ENCODE measurements at places on chromosomes 6 and 20. TPM values are rescaled to one million over a fixed set of nuclear protein-coding genes. Genes with fewer than 3 reads are reported as not detected.

PEDS1 gene
- 9.1 TPM for total RNA-seq

EDN3 gene
- 9.9 TPM for total RNA-seq

FAM83C gene
- total RNA-seq = not detected

ACSS1 gene
- 73.8 TPM for total RNA-seq

ANKRD66 gene
- total RNA-seq = not detected

HLA-DQB1 gene
- total RNA-seq = 0.78 TPM

LY6G6D gene
- not detected for total RNA-seq

MYT1 gene
- not detected for total RNA-seq

DNA sequence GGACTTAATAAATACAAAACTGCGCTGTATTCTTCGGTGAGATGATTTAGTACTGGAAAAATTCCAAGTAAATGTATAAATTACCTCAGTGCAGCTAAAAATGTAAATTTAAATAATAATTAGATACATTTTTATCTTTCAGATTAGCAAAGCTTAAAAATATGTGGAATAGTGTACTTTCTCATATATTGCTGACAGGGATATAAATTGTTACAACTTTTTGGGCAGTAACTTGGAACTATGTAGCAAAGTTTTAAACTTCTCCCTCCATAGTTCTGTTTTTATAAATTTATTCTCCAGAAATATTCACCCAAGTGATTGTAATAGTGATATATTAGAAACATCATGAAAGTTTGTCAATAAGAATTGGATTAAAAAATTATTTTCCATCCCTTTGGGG is 384.6 kb upstream of the CITED2 start:
- H3K4me3 ChIP-seq = no peak overlapping the region
- DNase-seq = no peak
- no peaks in the 10 kb centered on the region for H3K36me3 ChIP-seq
- peaks cover 13% of the 10 kb centered on the region for H3K4me1 ChIP-seq

- H3K36me3 ChIP-seq = no peaks in the 10 kb centered on the region
- no peak for DNase-seq
- H3K4me3 ChIP-seq = no peak overlapping the region
- no peak overlapping the region for H3K27ac ChIP-seq
Measured at GRCh38 chr6:140438346-140438735, 1063.9 kb upstream of the CITED2 start.

DNA sequence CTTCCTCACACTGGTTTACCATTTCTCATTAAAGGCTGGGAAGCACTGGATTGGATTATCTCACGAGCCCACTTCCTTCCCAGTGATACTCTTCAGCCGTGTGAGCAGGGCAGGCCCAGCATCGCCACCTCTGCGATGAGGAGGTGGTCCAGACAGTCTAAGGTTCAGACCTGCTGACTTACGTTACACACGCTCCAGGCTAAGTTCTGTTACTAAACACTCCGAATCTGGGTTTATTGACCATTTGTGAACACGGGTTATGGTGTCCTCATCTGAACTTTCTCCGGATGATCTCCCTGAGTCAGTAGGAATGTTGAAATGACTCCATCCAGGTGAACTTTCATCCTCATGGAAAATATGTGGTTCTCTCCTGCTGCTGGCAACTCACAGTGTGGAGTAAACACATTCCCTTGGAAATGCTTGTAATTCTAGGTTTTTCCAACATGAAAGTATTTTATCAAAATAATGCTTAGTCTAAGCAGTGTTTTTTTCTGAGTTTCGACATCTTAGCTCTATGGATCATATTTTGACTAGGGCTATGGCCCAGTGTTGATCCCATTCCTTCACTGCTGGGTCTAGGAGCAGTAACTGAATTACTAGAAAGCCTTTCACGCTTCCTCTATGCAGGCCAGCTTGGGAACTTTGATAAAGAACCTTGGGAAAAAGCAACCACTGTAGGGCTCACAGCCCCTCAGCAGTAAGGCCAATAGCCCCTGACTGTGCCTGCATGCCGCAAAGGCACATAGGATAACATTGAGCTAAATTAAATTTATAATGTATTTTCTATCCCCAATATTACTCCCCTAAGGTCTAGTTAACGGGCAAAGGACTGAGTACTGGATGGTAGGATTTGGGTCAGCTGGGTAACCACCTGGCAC is 37.7 kb upstream of the PXDC1 start:
- no peaks in the 10 kb centered on the region for H3K36me3 ChIP-seq
- H3K27me3 ChIP-seq = no peaks in the 10 kb centered on the region
- H3K27ac ChIP-seq = no peak overlapping the region
- no peak for DNase-seq
- H3K4me3 ChIP-seq = no peak overlapping the region
- H3K4me1 ChIP-seq = no peaks in the 10 kb centered on the region

DNA sequence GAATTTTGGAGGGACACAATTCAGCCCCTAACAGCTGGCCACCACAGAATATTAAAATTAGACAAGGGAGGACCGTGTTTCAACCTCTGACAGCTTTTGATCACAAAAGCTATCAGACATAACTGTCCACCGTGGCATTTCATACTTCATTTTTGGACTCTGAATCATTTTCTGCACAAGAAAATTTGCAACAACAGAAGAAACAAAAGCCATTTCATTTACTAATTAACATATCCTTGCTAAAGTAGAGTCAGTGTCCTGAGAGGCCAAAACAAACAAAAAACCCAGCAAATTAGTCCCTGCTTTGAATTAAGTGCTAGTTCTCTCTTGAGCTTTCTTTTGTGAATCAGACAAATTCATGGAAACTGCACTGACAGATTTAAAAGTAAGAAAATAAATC is 17.6 kb upstream of the COL12A1 start:
- peaks cover 11% of the 10 kb centered on the region for H3K4me1 ChIP-seq
- no peak overlapping the region for H3K4me3 ChIP-seq
- H3K36me3 ChIP-seq = no peaks in the 10 kb centered on the region
- DNase-seq = no peak
- H3K27ac ChIP-seq = no peak overlapping the region

- no peak overlapping the region for H3K27ac ChIP-seq
- no peak for DNase-seq
- no peak overlapping the region for H3K4me3 ChIP-seq
- no peaks in the 10 kb centered on the region for H3K4me1 ChIP-seq
- H3K27me3 ChIP-seq = no peaks in the 10 kb centered on the region
Measured at GRCh38 chr6:105783333-105783935, 302.7 kb upstream of the PRDM1 start.

GRCh38 chr20:4748847-4749246 is 27.1 kb downstream of the PRND start:
- H3K4me1 ChIP-seq = no peaks in the 10 kb centered on the region
- no peak overlapping the region for H3K4me3 ChIP-seq
- no peaks in the 10 kb centered on the region for H3K27me3 ChIP-seq
- H3K27ac ChIP-seq = no peak overlapping the region
- H3K36me3 ChIP-seq = no peaks in the 10 kb centered on the region

DNA sequence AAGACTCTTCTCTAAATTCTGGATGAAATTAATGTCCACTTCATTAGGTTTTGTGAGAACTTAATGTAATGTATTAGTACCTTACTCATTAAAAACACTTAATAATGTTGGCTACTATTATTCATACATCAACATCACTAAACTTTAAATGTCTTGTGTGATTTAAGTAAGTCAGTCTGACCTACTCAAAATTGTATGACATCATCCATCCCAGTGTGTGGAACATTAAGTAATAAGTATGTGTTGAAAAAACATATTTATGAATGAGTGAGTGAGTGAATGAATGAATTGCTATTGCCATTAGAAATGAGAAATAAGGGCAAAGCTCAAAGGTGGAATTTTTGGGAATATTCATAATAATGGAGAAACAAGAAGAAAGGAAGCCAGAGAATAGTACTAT is 285.8 kb downstream of the HTR1B start:
- no peak overlapping the region for H3K27ac ChIP-seq
- no peaks in the 10 kb centered on the region for H3K4me1 ChIP-seq
- H3K36me3 ChIP-seq = no peaks in the 10 kb centered on the region

- DNase-seq = no peak
- H3K36me3 ChIP-seq = no peaks in the 10 kb centered on the region
- no peak overlapping the region for H3K4me3 ChIP-seq
- H3K27me3 ChIP-seq = no peaks in the 10 kb centered on the region
- H3K4me1 ChIP-seq = no peaks in the 10 kb centered on the region
Measured at GRCh38 chr6:90078513-90079289, 184.4 kb downstream of the GJA10 start.

- no peak overlapping the region for H3K27ac ChIP-seq
- H3K4me3 ChIP-seq = no peak overlapping the region
- DNase-seq = no peak
Measured at GRCh38 chr20:46046588-46047310, 17.7 kb downstream of the SLC12A5 start.

GRCh38 chr6:152270301-152270925 is 366.7 kb downstream of the SYNE1 start:
- H3K27ac ChIP-seq = no peak overlapping the region
- no peaks in the 10 kb centered on the region for H3K36me3 ChIP-seq
- no peak for DNase-seq
- peaks cover 29% of the 10 kb centered on the region for H3K4me1 ChIP-seq

- no peak within 1 kb of the TSS for H3K27ac ChIP-seq
- H3K4me1 ChIP-seq = peaks cover 8% of the 10 kb centered on the region
- H3K36me3 ChIP-seq = no peaks in the 10 kb centered on the region
- no peaks in the 10 kb centered on the region for H3K27me3 ChIP-seq
Measured at GRCh38 chr6:105179244-105180065, at the start of gene POPDC3. TSS of gene POPDC3 (minus strand) at chr6:105180014. CDS start at chr6:105161909, 18,105 bp downstream.

- H3K27ac ChIP-seq = no peak overlapping the region
- no peak overlapping the region for H3K4me3 ChIP-seq
- DNase-seq = no peak
- no peaks in the 10 kb centered on the region for H3K27me3 ChIP-seq
- H3K36me3 ChIP-seq = peaks cover 5% of the 10 kb centered on the region
- H3K4me1 ChIP-seq = peaks cover 10% of the 10 kb centered on the region
Measured at GRCh38 chr6:124970243-124970642, 8.0 kb downstream of the RNF217 start.

DNA sequence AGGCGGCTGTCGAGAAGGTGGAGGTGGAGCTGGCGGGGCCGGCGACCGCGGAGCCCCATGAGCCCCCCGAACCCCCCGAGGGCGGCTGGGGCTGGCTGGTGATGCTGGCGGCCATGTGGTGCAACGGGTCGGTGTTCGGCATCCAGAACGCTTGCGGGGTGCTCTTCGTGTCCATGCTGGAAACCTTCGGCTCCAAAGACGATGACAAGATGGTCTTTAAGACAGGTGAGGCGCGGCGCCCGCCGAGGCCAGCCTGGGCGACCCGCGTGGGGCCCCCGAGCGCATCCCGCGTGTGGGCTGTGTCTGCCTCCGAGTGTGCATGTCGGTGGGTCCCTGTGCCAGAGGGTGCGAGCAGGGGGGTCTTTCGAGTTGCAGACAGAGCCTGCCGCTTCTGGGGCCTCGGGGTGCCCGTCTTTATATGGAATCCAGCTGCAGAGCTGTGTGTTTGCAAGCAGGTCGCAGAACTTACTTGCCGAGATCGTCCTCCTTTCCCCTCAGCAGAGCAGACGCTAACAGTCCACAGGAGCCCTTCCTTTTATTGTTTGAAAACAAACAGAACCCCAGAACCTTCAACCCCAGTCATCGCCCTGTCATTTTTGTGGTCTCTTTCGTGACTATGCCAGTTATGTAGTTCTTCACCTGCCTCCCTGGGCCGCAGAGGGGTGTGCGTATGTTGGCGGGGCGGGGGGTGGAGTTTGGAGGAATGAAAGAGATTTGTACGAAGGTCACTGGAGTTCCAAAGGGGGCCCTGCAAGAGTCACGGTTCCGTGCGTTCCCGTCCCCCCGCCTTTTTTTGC is 766 bp downstream of the SLC16A10 start:
- H3K27ac ChIP-seq = peak overlapping the region; percentile 84
- peaks cover 29% of the 10 kb centered on the region for H3K4me1 ChIP-seq
- peak overlapping the region; percentile 91 for H3K4me3 ChIP-seq
- H3K36me3 ChIP-seq = no peaks in the 10 kb centered on the region
- H3K27me3 ChIP-seq = no peaks in the 10 kb centered on the region

DNA sequence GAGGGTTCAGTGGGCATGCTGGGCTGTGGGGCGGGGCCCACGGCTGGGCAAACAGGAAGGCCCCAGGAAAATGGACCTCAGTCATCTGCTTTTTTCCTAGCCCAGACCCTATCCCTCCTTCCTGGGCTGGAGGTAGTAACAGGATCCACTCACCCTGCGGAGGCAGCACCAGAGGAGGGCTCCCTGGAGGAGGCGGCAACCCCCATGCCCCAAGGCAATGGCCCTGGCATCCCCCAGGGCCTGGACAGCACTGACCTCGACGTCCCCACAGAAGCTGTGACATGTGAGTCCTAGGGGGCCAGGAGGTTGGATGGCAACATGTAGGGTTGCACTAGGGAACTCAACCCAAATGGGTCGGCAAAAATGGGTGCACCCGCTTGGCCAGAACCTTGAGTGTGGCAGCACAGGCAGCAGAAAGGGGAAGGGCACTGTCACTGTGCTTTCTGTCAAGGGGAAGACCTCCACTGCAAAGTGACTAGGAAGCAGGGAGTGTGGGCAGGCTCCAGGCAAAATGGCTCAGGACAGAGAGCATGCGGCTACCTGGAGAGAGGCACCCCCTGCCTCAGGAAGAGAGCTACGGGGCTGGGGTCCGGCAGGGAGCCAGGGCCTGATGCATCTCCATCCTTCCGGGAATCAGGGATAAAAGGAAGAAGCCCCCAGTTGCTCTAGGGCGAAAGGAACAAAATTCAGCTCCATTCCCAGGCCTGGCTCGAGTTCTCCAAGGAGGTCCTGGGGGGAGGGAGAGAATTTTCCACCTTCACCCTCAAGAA is 7.9 kb downstream of the MDFI start:
- no peaks in the 10 kb centered on the region for H3K36me3 ChIP-seq
- no peaks in the 10 kb centered on the region for H3K4me1 ChIP-seq
- H3K27ac ChIP-seq = no peak overlapping the region
- H3K4me3 ChIP-seq = no peak overlapping the region

- peak overlapping the region; percentile 30 for H3K27ac ChIP-seq
- peaks cover 28% of the 10 kb centered on the region for H3K4me1 ChIP-seq
- DNase-seq = no peak
- H3K27me3 ChIP-seq = no peaks in the 10 kb centered on the region
Measured at GRCh38 chr6:33897189-33897780, 93.5 kb upstream of the MLN start.

DNA sequence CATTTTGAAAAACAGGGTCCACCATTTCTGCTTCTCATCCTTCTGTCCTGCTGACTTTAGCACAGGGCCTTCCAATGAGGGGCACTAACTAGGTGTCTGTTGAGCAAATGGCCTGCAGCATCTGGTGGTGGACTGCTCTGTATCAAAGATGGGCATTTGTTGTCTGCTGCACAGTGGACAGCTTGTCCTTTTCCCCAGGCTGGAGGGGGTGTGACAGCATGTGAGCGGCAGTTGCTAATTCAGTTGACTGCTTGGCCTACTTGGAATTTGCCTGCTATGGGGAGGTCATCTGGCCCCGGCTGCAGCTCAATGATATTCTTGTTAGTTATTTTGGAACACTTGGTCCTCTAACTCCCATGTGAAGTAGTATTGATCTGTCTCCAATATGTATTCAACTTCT is 93.7 kb downstream of the SH3BGRL2 start:
- no peaks in the 10 kb centered on the region for H3K4me1 ChIP-seq
- DNase-seq = no peak
- H3K36me3 ChIP-seq = no peaks in the 10 kb centered on the region
- no peaks in the 10 kb centered on the region for H3K27me3 ChIP-seq
- no peak overlapping the region for H3K27ac ChIP-seq

DNA sequence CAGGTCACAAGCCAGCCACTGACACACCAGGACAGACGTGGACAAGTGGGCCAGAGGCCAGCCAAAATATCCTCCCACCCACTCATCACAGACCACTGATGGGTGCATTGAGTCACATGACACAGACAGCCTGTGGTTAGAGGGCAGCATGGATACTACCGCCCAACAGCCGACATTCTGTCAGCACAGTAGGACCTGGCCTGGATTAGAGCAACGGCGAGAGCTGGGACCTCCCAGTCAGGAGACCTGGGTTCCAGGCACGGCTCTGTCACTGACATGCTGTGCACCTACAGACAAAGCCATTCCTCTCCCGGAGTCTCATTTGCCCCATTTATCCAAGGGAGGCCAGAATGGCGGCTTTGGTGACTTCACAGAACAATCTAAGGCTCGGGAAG is 8.0 kb downstream of the ZNF335 start:
- no peak overlapping the region for H3K4me3 ChIP-seq
- peak; percentile 10 for DNase-seq
- H3K4me1 ChIP-seq = no peaks in the 10 kb centered on the region
- no peaks in the 10 kb centered on the region for H3K27me3 ChIP-seq

All from body of pancreas (tissue), 4 donors.